Prostate gland (tissue), 2 donors: ENCODE measurements at places on chromosomes 3 and 15.
A peak's percentile ranks its signal among the peaks of the same experiment; 100 is the strongest.

DNA sequence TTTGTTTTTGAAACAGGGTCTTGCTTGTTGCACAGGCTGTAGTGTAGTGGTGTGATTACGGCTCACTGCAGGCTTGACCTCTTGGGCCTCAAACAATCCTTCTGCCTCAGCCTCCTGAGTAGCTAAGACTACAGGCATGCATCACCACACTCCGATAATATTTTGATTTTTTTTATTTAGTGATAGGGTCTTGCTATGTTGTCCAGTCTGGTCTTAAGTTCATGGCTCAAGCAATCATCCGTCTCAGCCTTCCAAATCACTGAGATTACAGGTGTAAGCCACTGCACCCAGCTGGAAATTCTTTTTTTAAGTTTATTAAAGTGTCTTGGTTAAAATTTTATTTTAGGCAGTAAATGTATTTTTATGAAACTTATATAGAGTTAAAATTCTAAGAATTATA lies 32.2 kb upstream of the RAP2B start:
- no peak for DNase-seq

- no peak for DNase-seq
Observed at GRCh38 chr15:73809728-73810501, 56.8 kb upstream of the INSYN1 start.

GRCh38 chr3:197734667-197735318 lies 1.9 kb downstream of the RUBCN start:
- no peak for DNase-seq

DNA sequence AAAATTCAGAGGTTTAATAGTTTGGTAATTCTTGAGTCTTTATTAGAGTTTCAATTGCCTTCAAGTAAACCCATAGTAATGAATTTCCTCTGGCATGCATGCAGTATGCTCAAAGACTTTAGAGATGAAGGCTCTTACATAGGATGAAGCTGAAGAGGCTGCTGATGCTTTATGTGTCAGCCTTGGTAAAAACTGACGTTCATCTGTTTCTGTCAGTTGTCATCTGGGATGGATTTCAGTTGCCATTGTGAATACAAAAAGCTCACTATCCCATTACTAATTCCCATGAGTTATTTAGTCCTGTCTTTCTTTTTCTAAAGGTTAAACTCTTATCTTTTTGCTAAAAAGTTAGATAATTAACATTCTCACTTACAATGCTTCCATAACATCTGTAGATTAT lies 136.9 kb upstream of the GBE1 start:
- no peak for DNase-seq

DNA sequence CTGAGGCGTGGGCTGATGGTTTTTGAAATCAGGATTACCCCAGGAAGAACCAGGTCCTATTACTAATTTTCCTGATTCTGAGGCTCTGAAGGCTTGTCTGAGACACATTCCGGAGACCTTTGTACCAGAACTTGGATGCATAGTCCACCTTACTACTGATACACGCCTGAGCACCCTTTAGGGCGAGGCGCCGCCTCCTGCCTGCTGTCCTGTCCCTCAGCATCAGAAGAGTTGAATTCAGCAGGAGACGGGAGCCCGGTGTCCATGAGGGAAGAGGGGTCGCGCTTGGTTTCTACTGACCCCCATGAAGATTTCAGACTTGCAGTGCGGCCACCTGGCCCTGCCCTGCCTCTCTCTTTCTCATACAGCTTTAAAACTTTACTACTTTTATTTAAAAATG lies 49.9 kb downstream of the KLF13 start:
- no peak for DNase-seq

- peak; percentile 33 for DNase-seq
Observed at GRCh38 chr3:190883973-190884832, 21.7 kb upstream of the GMNC start.

DNA sequence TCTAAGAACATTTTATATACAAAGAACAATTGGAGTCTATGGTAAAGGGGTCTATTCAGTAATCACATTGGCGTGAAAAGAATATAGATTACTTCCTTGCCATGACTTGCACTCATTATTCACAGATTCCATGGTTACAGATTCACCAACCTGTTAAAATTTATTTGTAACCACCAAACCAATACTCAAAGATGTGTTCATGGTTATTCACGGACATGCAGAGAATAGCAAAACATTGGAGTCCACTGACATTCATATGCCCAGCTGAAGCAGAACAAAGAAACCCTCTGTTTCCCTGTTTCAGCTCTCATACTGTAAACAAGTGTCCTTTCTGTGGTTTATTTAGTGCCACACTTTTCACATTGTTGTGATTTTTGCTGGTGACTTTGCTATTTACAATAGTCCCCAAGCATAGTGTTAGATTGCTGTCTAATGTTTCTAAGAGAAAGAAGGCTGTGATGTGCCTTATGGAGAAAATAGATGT lies 185.8 kb upstream of the TTC14 start:
- DNase-seq, result no peak

- DNase-seq, result peak; percentile 21
Observed at GRCh38 chr15:73305331-73306211, 63.2 kb downstream of the HCN4 start.

- DNase-seq, result no peak
Observed at GRCh38 chr3:190056742-190057141, 64.0 kb downstream of the P3H2 start.

DNA sequence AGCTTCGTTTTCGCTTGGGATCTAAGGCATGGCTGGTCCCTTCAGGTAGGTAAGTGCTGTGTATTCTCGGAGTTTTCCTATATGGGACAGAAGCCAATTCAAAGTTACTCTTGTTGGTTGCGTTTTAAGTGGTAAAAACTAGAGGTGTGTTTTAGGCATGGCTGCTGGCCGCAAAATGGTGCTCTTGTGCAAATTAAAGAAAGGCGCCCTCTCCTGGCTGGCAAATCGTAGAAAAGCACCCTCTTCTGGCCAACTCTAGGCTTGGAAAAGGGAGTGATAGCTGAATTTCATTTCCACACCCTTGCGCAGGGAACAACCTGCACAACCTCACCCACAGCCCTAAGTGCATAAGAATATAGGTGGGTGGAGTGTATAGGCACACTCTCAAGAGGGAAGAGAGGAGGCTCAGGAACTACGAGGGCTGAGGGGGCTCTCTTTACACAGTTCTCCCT lies 23.5 kb downstream of the DRD3 start:
- DNase-seq, result no peak

DNA sequence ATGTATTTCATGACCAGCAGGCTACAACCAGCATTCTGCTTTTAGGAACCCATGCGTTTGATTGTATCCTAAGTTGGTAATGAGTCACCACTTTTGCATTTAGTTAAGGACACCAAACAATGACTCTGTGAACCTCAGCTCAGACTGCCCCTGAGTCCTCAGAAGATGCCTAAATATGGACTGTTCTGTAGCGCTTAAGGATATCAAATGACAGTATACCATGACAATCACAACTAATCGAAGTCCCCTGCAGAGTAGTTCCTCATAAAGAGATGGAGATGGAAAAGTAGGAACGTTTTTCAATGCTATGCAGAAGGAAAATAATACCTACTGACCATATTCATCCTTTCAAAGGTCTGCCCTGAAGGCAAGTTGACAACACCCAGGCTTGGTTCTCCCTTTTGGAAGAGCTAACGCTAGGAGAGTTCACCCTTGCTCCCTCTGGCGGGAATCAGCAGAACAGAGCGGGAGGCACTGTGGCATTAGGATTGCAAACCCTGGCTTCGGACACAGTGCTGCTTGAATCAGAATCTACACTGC lies 508.6 kb downstream of the FHIT start:
- DNase-seq, result no peak

GRCh38 chr3:127706312-127706711 lies 33.6 kb downstream of the ABTB1 start:
- no peak for DNase-seq

DNA sequence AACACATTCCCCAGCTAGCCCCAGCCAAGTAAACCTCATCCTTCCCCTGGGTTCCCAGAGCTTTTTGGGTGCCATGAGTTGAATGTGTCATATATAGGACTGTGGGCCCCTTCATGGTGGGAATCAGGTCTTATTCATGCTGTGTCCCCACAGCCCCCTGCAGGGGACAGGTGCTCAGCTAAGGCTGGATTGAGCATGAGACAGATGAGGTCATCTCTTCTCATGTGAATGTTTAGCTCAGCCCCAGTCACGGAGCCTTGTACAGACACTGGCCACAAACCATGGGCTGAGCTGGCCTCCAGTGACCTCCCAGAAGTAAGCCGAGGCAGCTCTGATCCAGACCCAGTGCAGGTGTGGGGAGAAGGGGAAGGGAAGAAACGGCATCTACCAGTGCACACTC lies 70.7 kb downstream of the C3orf70 start:
- DNase-seq, result no peak

DNA sequence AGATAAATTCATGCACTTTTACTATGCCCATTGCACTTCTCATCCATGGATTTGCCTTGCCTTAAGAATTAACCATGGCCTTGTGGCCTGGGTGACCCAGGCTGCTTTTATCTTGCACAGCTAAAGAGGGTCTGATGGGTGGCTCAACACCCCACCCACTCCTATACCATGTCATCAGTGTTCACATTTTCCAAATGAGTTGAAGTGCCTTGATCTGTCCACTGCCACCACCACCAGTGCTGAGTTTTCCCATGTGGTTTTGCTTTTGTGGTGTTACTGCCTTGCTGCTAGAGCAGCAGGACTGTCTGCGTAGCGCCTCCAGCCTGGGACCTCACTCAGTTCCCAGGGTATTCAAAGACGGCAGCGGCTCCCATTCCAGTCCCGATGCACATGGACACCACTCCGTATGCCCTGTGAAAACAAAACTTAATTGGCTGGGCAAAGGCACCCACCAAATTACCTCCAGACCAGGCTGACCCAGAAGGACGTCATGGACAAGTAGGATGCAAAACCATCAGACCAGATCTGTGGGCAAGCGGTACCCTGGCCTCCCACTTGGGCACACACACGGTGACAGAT lies 14.1 kb downstream of the ACAA1 start:
- DNase-seq, result no peak

- DNase-seq, result no peak
Observed at GRCh38 chr3:14549256-14549919, 9.2 kb upstream of the GRIP2 start.

DNA sequence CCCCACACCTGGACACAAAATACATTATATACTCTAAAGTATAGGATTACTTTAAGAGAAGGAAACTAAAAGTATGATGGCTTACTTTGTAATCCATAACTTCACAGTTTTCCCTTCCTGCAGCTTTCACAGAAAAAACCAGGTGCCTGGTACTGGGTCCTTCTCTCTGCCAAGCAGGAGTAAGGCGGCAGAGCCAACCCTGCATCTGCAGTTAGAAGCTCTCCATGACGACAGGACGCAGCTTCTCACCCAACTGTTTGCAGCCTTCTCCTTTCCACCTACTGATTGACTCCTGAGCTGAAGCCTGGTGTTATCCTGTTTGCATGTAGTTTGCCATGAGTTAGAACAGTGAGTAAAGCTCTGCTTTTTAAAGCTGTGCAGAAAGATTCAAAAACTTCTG lies 6.7 kb downstream of the MRAS start:
- no peak for DNase-seq

GRCh38 chr3:174125267-174125824 lies 727.8 kb downstream of the NLGN1 start:
- no peak for DNase-seq

DNA sequence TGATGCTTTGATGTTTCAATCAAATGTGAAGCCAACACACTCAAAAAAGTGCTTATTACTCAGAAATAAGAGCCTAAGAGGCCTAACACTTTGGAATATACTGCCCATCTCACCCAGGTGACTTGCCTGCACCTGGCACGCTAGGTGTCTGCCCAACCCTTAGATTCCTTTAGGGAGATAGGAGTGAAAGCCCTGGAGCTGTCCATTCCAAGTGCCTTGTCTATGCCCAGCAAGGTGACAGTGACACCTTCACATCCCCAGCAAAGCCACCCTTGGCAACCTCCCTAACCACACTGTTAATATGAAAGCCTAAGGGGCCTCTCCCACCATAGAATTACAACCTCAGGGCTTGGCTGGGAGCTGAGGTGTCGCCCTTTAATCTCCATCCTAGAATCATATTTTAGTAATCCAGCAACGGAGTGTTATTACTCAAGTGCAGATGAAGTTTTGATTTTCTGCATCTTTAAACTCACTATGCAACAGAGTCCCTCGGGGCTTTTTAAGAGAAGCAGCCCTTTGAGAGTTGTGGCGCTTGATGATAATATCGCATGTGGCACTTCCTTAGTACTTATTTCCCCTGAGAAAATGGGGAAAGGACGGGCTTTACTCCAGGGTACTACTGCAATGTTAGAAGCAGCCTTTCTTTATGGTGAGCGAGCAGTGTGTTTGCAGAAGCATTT lies 24.8 kb downstream of the ATP10A start:
- no peak for DNase-seq

GRCh38 chr15:82133251-82133650 lies 87.4 kb upstream of the MEX3B start:
- no peak for DNase-seq

GRCh38 chr3:166688665-166689064 lies 691.4 kb downstream of the ZBBX start:
- no peak for DNase-seq

DNA sequence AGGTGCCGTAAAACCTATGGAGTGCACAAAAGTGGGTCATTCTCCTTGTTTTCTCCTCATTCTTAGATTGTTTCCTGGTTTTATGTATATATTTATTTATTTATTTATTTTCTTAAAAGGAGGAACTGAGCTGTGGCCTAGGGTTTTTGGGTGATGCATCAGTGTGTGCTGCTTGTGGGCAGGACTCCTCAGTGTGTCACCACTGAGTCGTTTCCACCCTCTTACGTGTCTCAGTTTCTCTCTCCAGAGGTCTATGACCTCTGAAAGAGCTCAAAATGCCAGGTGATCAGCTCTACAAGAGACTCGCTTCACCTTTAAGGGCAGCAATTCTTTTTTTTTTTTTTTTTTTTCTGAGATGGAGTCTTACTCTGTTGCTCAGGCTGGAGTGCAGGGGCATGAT lies 72.9 kb downstream of the CD200 start:
- DNase-seq, result no peak

- no peak for DNase-seq
Observed at GRCh38 chr3:20235796-20236195, 49.8 kb upstream of the SGO1 start.
